Ovary (tissue), 10 donors: ENCODE measurements at places on chromosomes 4 and X. TPM values are rescaled to one million over a fixed set of nuclear protein-coding genes. Genes with fewer than 3 reads are reported as not detected.

GRCh38 chrX:119273420-119274192, 37.5 kb downstream of the PGRMC1 start:
- DNase-seq = peak; percentile 14

Gene NRK
- total RNA-seq = 69.2 TPM

GRCh38 chrX:38850807-38851544, 49.7 kb downstream of the MID1IP1 start:
- no peak for DNase-seq

Gene BRS3
- 0.98 TPM for total RNA-seq

DNA sequence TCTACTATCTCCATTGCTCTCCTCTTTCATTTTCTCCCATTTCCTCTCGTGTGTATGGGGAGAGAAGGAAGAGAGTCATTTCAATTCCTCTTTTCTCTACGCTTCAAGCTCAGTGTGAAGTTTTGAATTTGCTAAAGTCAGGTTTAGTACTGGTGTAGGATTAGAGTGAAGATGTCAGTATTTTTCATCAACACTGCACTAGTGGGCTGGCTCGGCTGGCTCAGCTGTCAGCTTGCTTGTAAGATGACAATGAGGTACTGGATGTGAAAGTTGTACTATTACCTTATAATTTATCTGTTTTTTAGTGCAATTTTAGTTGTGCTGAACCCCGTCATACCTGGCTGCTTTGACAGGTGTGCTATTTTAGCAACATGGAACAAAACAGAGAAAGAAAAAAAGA, 2.1 kb upstream of the SH2D1A start:
- no peak for DNase-seq

GRCh38 chr4:186666252-186666651, 57.4 kb downstream of the FAT1 start:
- DNase-seq = no peak

Gene PLXNB3
- total RNA-seq = 0.90 TPM

GRCh38 chrX:57906790-57907189, 3.5 kb downstream of the ZXDA start:
- DNase-seq = no peak
